ACHN (cell line): ENCODE measurements at places on chromosomes 5 and 9.

GRCh38 chr9:1839909-1840308, 175.2 kb upstream of the SMARCA2 start:
- DNase-seq, result no peak

DNA sequence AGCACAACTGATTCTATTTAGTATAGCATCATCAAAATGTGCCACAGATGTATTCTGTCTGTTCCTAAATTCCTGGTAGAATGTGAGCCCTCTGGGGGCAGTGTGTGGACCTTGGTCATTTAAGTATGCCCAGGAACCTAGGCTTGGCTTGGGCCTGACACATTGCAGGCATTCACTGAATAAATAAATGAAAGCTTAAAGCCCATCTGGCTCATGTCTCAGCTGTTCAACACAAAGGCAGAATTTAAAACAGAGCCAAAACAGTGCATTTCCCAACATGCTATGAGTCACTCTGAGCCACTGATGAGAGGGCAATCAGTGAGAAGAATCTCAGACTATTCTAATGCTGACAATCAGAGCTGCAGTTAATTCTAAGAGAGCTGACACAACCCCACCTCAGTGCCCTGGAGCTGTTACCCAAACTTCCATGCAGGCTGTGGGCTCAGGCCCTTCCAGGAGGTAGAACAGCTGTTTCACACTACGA, 8.1 kb downstream of the FAM193B start:
- DNase-seq, result peak; percentile 37

- DNase-seq, result no peak
Measured at GRCh38 chr9:104794070-104794469, 30.1 kb downstream of the NIPSNAP3B start.

DNA sequence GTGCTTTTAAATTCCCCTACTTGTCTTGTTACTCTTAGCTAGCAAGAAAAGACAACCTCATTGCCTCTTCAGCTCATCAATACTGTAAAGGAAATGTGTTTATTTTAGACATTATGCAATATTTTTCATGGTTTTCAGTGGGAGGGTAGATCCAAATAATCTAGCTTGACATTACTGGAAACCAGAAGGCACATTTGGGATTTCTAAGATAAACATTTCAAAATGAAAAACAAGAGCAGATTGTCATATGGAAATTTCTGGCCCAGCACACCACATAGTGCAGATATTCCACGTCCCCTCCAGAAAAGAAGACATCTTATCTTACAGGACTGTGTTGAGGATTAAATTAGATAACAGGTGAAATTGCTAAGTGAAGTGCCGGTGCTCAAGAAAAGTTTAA, 296.9 kb downstream of the MSX2 start:
- no peak for DNase-seq

GRCh38 chr9:23630488-23630887, 195.6 kb downstream of the ELAVL2 start:
- no peak for DNase-seq

- DNase-seq, result no peak
Measured at GRCh38 chr9:6562201-6562600, 83.3 kb downstream of the GLDC start.

DNA sequence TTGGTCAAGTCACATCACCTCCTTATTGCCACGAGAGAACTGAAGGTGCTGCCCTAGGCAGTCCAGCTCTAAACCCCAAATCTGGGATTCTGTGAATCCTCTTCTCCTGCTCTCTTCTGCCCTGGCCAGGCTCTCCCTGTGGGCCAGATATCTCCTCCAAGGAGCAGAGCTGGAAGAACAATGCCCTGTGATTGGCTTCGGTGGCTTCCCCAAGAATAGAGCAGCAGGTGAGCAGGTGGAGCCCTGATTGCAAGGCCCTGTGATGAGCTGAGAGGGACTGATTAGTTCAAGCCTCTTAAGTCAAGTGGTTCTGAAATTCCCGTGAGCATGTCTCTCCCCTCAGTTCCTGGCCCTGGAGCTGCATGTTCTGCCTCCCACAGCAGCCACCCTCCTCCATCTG, 175.3 kb upstream of the BRINP1 start:
- DNase-seq, result no peak

DNA sequence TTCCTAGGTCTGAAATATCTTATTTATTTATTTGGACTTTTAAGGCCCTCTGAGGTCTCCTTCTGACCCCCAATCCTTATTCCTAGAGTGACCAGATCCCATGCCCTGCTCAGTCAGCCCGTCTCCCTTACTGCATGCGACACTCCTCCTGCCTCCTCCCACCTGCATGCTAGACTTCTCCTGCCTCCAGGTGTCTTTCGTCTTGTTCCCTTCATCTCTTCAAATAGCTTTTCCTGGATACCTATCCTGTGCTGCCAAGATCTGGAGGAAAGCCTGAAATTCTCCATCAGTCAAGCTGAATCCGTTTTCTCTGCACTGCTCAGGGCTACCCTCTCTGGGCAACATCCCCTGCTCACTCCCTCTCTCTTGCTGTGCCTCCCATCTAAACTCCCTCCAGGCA, 81.0 kb downstream of the PRDM6 start:
- DNase-seq, result no peak

DNA sequence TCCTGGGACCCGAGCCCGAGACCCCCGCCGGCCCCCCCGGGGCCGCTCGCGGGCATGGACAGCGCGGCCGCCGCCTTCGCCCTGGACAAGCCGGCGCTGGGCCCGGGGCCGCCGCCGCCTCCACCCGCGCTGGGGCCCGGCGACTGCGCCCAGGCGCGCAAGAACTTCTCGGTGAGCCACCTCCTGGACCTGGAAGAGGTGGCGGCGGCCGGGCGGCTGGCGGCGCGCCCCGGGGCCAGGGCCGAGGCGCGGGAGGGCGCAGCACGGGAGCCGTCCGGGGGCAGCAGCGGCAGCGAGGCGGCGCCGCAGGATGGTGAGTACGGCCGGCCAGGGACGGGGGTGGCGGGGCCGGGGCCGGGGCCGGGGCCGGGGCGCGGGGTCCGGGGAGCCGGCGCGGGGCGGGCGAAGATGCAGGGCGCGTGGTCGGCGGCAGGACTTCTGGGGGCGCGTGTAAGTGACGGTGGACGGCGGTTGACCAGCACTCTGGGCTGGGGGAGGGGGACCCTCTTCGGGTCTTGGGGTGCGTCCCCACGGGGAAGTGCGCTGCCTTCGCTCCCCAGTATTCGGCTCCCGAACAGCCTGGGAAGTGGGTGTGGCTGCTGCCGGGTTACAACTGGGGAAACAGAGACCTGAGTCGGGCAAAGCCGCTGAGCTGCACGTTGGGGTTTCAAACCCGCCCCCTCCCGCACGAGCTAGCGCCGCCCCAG, 520 bp downstream of the PRRX2 start:
- no peak for DNase-seq

DNA sequence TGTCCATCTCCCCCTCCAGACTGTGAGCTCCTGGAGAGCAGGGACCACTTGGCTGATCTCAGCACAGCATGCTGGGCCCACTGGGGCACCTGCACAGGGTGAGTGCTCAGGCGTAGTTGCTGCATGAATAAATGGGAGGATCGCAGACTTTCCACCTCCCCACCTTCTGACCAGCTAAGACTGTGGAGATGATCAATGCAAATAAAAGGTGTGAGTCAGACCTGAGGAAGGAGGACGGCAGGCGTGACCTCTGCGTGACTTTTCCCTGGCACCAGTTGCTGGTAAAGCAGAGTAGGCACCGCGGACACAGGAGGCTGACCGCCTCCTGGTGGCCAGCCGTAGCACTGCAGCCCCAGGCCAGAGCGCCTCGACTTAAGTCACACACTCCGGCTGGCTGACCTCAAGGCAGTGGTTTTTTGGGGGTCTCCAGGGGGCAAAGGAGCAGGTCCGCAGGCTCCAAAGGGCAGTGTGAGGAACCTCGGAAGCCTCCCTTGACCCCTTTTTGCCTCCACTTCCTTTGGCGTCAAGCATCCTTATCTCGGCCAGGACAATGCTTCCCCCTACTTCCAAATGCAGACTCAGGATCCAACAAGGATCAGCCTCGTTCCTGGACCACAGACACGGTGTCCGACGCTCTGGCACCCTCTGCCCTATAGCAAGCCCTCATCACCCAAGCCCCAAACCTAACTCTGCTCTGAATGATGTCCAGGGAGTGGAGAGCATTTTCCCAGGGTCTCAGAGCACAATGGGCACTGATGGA, 12.7 kb upstream of the TDRD7 start:
- DNase-seq, result peak; percentile 77

GRCh38 chr5:124623265-124623664, 123.2 kb downstream of the ZNF608 start:
- no peak for DNase-seq

GRCh38 chr9:35424356-35425352, 65.3 kb upstream of the RUSC2 start:
- no peak for DNase-seq

DNA sequence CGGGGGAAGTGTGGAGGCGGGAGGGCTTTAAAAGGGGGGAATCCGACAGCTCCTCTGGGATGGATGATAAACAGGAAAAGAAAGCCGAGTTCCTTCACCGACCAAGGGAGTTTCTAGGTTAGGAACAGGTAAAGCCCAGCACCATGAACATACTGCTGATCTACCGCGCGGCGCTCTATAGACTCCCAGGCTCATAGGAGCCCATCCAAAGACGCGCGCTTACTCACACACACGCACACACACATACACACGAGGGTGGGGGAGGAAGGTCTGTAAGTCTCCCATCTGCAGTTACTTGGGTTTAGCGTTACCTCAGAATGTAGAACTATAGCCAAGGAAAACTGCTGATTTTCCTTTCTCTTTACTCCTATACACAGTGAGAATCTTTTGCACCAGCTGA, 2.6 kb upstream of the GABRB2 start:
- no peak for DNase-seq

GRCh38 chr5:137666901-137667300, 69.0 kb downstream of the KLHL3 start:
- DNase-seq, result no peak

DNA sequence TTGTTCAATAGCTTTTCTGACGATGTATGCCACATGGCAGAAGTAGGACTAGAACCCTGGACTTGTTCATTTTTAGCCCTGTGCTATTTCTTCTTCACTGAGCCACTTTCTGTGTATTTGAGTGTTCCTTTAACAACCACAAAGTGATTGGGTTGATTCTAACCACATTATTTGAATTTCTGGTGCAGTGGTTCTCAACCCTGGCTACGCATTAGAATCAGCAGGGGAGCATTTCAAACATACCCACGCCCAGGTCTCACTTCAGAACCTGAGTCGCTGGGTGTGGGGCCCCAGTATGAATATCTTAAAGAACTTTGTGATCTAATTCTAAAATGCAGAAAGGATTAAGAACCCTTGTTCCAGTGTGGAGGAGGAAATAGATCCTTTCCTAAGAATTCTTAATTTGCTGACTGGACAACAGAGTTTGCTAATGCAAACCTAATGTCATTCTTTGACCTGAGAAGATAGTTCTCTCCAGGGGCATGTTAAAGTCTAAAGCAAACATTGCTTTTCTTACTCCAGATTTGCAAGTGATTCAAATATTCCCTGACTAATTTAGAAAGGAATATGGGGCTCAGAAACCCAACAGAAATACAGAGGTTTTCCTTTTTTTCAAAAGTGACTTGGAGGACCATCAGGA, 75.4 kb upstream of the GDNF start:
- DNase-seq, result no peak

- no peak for DNase-seq
Measured at GRCh38 chr9:107886826-107887225, 397.3 kb upstream of the KLF4 start.

- no peak for DNase-seq
Measured at GRCh38 chr9:126113176-126113575, 213.5 kb upstream of the MVB12B start.

- no peak for DNase-seq
Measured at GRCh38 chr9:19725970-19726369, 62.9 kb downstream of the SLC24A2 start.

DNA sequence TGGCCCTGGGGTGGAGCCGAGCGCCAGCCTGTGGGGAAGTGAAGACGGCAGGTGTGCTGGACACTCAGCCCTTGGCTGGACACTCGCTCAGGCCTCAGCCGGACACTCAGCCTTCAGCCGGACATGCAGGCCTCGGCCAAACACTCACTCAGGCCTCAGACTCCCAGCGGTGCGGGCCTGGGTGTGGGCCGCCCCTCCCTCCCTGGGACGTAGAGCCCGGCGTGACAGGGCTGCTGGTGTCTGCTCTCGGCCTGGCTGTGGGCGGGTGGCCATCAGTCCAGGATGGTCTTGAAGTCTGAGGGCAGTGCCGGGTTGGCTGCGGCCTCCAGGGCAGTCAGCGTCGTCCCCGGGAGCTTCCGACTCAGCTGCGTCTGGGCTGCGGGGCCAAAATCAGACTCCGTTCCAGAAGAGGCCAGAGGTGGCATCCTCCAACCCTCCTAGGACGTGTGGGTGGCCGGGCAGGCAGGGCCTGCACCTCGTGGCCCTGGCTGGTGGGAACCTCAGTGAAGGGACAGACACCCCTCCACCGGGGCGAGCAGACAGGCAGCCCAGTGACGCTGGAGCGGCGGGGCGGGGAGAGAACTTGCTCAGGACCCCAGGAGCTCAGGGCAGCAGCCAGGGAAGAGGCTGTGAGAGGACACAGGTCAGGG, 28.4 kb downstream of the SLC6A18 start:
- DNase-seq, result no peak

DNA sequence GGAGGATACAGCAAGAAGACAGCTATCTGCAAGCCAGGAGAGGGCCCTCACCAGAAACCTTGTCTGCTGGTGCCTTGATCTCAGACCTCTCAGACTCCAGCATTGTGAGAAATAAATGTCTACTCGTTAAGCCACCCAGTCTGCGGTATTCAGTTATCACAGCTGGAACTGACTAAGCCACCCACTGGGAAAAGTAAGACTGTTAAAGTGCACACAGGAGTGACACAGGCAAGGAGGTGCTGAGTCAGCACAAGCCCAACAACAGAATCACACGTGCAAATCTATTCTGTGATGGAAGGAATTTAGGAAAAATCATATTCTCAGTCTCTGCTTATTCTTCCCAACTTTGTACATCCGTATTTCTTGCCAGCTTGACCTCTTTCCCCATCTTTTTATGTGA, 200.0 kb downstream of the NR2F1-AS1 start:
- no peak for DNase-seq

DNA sequence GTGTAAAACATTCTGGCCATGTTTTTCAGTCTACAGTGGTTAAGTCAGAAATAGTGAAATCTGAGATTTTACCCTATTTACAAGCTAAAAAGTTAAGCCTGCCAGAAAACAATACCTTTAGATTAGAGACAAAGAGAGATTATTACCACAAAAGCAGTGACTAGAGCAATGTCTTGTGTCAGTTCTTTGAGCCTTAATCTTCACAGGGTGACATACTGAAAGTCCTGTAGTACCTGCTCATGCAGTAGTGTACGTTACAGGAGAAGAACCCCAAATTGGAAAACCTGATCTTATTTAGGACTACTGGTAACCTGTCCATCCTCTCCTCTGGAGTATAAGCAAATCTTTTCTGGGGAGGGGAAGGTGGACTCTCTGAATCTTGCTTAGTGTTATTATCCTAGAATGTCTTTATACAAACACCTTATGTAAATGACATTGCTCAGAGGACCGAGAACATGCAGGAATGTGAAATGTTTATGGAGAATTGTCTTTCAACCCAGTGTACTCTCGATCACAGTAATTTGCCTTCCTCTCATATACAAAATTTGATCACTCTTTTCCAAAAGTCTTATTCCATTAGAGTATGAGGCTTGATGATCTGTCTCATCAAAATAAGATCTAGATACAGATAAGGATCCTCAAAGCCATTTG, 55.7 kb downstream of the ERBIN start:
- DNase-seq, result no peak
